GM04503 (cell line): ENCODE measurements at places on chromosomes 5 and 9.

DNA sequence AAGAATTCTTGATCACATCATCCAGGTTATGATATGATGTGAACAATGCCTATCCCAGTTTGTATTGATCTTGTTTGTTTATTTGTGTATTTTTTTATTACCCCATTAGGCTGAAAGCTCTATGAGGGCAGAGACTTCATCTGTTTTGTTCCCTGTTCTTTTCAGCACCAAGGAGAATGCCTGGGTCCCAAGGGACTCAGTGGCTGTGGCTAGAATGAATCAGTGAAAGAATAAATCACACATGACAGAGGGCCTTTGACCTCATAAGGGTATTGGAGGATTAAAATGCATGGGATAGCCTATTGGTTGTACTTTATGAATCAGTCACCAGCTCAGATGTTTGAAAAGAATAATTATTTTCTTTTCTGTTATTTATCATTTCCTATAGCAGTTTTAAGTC lies 292.2 kb downstream of the GAS1 start:
- no peak for DNase-seq

GRCh38 chr5:84680908-84681307 lies 296.2 kb upstream of the EDIL3 start:
- no peak for DNase-seq

GRCh38 chr5:122180146-122180712 lies 50.9 kb downstream of the ZNF474 start:
- DNase-seq = no peak

GRCh38 chr5:163908253-163908652 lies 402.8 kb downstream of the MAT2B start:
- DNase-seq = no peak

- no peak for DNase-seq
Measured at GRCh38 chr9:13841746-13842462, 472.0 kb downstream of the NFIB start.
